Gastroesophageal sphincter (tissue), 4 donors: ENCODE measurements at places on chromosomes 5 and 9.
A peak's percentile ranks its signal among the peaks of the same experiment; 100 is the strongest.

DNA sequence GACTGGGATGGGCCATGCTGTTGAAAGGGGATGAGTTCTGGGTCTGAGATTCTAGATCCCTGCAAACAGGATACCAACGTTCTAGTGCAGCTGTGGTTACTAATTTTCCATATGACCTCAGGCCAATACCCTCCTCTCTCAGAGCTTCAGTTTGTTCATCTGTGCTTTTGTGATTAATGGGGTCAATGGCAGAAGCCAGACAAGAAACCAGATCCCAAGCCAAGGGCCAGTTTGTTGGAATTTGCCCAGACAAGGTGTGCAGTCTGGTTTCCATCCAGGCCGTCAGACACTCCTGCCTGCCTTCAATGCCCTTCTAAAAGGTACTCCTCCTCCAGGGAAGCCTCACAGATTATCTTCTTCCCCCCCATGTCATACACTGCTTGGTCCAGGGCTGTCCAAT is 11.4 kb downstream of the MYORG start:
- no peak for ATAC-seq

- ATAC-seq, result no peak
Observed at GRCh38 chr5:164672931-164673694, 1167.7 kb downstream of the MAT2B start.

GRCh38 chr5:16733331-16734006 is 116.7 kb upstream of the RETREG1 start:
- no peak for ATAC-seq

DNA sequence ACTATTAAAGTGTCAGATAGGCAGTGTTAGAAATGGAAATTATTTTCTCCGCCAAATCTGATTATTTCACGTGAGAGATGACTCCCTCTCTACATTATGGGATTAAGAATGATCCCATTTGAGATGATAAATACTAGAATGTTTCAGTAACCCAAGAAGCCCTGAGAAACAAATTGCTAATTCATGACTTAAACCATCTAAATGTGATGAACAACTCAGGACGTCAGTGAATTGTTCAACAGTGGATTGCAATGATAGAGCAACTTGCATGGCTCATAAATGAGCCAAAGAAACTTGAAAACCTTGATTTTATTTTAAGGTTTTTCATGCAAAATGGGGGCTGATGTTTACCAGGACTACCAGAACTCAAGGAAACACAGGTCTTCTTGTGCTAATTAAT is 350.5 kb upstream of the WWC1 start:
- ATAC-seq, result no peak

DNA sequence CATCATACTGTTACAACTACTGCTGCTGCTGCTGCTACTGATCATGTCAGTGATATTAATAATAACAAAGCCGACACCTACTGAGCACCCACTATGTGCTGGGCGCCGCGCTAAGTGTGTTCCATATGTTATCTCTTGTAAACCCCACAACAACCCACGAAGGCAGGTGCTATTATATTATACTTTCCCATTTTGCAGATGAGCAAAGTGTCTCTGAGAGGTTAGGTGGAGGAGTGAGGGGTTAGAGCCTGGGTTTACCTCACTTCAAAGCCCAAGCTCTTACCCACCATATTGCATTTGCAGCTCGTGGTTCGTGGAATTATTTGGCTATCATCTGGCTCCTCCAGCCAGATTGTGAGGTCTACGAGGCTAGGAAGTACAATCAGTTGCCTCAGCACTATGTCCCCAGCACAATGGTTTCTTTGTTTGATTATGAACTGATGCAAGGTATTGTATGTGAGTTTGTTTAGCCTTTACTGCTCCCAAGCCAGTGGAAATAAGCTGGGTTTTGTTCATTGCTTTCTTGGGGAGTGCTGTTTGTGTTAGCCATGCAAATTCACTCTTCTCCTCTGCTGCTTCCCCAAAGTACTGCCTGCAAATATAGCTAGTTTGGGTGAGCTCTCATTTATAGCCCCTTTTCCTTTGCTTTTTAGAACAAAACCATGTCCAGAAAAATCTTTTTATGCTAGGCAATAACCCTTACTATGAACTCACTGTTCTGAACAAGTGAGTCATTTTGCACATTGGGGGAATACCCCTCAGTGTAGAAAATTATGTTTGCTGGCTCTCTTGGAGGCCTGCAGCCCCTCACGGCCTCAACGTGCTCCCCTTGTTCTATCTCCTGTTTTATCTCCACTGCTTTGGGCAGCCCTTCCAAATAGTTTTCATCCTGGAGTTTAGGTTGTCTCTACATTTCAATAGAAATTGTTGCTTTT is 47.9 kb downstream of the ALG2 start:
- no peak for ATAC-seq

DNA sequence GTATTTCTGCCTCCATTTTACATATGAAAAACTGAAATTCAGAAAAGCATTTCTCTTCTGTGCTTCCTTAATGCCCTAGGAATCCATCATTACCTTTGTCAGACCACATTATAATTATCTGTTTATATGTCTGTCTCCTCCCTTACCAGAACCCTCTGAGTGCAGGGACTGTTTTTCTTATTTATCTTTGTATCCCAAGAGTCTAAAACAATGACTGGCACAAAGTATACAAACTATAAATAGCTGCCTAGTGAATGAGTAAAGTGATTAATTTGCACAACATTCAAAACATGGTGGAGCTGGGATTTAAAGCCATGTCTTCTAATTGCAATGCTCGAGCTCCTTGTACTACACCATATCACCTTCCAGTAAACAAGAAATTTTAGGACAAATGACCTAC is 49.3 kb upstream of the HK3 start:
- ATAC-seq, result no peak

DNA sequence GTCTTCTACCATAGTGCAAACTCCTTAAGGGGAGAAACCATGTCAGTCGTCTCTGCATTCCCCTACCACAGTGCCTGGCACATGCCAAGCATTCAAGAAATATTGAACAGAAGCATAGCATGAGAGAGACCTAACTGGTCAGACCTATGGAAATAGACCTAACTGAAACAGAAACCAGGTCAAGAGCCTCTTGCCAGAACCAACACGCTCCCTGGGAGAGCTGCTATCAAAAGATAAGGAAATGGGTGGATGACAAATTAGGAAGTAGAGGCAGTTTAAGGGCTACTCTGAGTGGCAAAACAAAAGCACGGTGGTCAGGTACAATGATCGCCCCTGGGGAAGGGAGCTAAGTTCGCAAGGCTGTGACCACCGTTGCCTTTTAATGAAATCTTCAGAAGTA is 66.0 kb upstream of the SMIM15 start:
- ATAC-seq, result no peak

- ATAC-seq, result no peak
Observed at GRCh38 chr9:98108531-98109031, 10.4 kb downstream of the TRIM14 start.

DNA sequence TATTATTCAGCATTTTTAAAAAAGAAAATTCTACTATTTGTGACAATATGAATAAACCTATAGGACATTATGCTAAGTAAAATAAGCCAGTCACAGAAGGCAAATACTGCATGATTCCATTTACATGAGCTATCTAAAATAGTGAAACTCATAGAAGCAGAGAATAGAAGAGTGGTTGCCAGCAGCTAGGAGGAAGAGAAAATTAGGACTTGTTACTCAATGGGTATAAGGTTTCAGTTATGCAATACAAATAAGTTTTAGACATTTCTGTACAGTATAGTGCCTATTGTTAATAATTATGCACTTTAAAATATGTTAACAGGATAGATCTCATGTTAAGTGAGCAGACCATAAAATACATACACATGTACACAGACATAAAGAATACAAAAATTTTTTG is 73.8 kb upstream of the SPINK5 start:
- ATAC-seq, result no peak

DNA sequence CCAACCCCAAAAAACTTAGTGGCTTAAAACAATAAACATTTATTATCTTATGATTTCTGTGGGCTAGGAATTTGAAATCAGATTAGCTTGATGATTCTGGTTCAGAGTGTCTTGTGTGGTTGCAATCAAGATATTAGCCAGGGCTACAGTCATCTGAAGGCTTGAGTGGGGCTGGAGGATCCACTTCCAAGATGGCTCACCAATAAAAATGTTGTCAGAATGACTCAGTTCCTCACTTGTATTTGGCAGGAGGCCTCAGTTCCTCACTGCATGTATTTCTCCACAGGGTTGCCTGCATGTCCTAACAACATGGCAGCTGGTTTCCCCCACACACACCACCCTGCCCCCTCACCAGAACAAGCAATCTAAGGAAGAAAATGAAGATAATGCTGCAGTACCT is 98.2 kb upstream of the NIPBL start:
- no peak for ATAC-seq

GRCh38 chr9:4108754-4109465 is 191.0 kb downstream of the GLIS3 start:
- ATAC-seq, result no peak

- ATAC-seq, result no peak
Observed at GRCh38 chr5:83488271-83488670, 16.7 kb downstream of the VCAN start.

GRCh38 chr5:110790673-110791072 is 51.9 kb downstream of the SLC25A46 start:
- no peak for ATAC-seq

GRCh38 chr5:57594436-57594835 is 111.8 kb upstream of the ACTBL2 start:
- no peak for ATAC-seq

GRCh38 chr9:129278391-129279237 is 100.6 kb upstream of the IER5L start:
- ATAC-seq, result no peak

DNA sequence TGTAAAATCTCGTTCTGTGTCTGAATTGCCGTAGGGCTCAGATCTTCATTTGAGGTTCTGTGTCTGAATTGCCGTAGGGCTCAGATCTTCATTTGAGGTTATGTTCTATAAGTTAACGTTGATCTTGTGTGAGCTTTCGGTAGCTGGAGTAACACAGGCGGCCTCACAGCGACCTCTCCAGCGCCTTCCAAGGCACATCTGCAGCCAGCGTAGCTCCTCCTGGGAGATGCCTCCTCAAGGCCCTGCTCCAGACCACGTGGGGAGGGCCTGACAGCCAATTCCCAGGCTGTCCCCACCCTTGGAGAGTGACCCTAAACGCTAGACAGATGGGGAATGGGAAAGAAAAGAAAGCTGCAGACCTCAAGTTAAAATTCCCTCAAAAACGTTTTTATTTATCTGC is 8.7 kb upstream of the AHRR start:
- peak; percentile 48 for ATAC-seq

- no peak for ATAC-seq
Observed at GRCh38 chr9:127927988-127928675, 2.4 kb downstream of the PIP5KL1 start.

DNA sequence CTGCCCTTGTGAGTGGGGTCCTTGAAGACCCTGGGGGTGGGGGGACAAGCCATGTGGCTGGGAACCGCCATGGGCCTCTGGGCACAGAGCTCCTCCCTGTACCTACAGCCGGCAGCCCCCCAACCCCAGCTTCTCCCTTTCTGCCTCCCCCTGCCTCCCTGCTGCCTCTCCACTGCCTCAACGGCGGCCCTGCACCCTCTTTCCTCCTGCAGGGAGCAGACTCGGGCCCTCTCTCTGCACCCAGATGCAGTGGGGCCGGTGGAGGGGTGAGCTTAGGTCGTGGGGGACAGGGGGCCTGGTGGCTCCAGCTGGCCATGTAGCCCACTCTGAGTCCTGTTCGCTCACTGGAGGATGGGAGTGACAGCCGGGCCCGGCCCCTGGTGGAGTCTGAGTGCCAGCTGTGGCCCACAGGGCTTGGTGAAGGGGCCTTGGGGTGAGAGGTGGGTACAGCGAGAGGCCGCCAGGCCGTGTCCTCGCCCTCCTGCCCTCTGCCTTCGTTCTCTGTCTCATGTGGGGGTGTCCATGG is 139.3 kb upstream of the COL5A1 start:
- ATAC-seq, result peak; percentile 14

- ATAC-seq, result no peak
Observed at GRCh38 chr9:5632540-5632939, 3.6 kb downstream of the RIC1 start.

- ATAC-seq, result no peak
Observed at GRCh38 chr9:137224830-137225694, at the start of gene CYSRT1. Gene CYSRT1 (plus strand): TSS chr9:137225174. CDS start chr9:137225622, 448 bp downstream.

- ATAC-seq, result no peak
Observed at GRCh38 chr9:35398651-35399335, 91.1 kb upstream of the RUSC2 start.

DNA sequence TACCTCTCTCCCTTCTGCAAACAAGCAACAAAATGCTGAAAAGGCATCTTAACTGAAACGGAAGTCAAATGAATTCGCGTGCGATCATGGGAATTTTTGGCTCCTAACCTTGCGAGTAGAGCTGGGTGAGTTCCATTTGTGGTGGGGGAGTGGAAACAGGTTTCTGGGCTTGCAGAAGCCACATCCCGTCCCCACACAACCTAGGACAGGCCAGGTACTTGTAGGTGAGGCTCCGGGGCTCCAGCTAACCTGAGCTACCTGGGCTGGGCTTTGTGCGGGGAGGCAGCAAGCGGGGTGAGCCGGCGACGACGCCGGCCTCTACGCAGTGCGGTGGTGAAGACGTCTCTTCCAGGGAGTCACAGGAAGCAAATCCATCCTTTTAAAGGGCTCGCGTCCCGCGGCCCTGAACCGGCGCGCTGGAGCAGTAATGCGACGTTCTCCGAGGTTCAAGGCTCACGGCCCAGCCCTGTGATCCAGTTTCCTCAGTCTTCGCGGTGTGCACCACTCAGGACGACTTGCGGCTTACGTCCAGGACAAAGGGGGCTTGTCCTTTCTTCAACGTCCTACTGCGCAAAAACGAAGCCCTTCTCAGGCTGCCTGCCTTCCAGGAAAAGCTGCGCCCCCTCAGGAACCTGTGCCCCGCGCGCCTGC is 567 bp upstream of the SPIN1 start:
- ATAC-seq, result peak; percentile 68

GRCh38 chr5:150623152-150623877 is 17.1 kb upstream of the SYNPO start:
- ATAC-seq, result no peak

DNA sequence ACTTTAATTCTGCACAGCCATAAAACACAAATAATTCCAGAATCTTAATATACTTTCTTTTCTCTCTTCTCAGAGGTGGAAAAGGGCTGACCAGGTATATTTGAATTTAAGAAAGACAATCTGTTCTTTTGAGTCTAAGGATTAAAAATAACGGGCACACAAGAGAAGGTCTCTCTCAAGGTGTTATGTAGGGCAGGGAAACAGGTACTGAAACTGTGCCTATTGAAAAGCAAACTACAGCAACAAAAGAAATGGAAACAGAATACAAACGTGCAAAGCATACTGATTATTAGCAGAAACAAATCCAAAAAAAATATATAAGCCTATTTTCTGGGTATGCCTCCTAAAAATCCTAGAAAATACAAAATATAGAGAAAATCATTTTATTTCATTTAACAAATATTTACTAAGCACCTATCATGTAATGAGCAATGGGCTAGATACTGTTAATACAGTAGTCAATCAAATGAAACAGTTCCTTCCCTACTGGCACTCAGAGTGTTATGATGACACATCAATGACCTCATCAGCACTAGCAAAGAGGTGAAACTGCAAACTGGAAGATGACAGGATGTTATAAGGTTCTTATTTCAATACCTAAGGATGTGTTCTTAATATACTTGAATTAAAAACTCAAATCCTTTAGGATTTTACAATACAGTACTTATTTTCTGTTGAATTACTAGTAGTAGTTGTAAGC is 87.7 kb downstream of the AUH start:
- ATAC-seq, result no peak

GRCh38 chr9:96691326-96691725 is 36.2 kb upstream of the PRXL2C start:
- ATAC-seq, result no peak

GRCh38 chr9:109031241-109031640 is 17.9 kb upstream of the CTNNAL1 start:
- ATAC-seq, result no peak

- ATAC-seq, result no peak
Observed at GRCh38 chr9:137321726-137322361, 19.8 kb upstream of the NRARP start.
